ENCODE measurements at places on chromosomes 2 and 18.

DNA sequence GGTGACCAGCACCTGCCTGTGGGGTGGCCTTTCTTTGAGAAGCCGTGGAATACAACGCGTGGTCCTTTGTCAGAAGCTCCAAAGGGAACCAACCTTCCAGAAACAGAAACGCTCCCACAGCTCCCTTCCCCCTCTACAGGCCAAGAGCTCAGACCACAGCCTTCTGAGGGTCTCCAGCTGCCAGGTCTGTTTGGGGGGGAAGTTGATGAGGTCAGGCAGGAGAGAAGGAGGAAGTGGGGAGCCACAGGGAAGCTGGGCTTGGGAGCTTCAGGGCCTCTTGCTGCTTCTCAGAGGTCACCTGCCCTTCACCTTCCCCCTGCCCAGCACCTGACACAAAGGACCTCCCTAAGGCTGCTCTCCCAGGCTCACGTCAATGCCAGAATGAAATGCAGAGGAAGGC, 287.7 kb upstream of the ID2 start:
- DNase-seq, result no peak

GRCh38 chr2:120886534-120887319, 151.1 kb downstream of the GLI2 start:
- DNase-seq, result no peak

DNA sequence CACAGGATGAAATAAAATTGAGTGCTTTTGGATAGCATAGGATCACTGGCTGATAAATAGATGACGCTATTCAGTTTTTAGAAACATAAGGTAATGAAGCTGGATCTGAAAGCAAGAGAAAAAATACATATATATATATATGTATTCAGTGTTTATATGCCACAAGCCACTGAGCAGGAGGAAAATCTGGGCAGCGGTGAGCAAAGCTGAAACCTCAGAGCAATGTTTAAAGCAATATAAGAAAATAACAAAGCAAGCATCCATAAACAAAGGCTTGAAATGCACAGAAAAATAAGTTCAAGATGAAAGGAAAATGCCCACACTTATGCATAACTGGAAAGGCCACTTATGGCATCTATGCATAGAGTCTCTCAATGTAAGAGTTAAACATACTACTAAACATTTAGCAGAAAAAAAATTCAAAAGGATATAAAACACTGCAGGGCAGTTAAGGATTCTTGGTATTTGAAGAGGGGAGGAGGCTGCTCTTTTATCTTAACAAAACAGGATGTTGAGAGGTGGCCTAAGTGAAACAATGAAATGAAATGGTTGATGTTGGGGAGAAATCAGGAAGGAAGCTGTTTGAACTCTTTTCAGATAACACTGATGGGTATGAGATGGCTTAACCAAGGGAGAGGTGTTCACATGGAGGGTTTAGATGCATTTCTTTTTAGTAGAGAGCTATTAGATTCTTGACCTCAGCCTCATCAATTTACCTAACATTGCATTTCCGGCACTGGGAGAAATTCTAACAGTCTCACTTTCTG, 129.1 kb downstream of the ARHGAP15 start:
- no peak for DNase-seq

- no peak for DNase-seq
Measured at GRCh38 chr18:61222206-61222605, 111.0 kb upstream of the CDH20 start.

DNA sequence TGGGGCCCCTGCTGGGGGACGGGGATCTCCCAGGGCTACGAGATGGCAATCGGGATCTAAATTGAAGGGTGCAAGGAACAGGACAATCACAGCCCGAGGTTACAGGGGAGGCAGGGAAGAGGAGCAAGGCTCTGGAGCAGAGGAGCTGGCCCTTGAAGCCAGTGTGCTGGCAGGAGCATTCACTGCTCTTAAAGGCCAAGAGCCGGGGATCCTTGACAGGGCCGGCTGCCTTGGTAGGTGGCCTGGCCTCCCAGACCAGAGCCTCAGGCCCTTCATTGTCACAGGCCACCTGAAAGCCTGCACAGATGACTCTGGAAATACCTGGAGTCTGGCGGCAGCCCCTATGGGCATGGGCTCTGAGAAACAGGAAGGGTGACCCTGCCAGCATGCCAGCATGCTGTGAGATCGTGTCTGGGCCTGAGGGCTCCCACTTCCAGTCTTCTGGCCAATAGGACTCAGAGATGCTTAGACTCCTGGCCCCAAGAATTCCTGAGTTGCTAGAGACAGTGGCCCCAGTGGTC, 38.7 kb downstream of the PDIA6 start:
- DNase-seq, result no peak
